CD4-positive, alpha-beta T cell treated with Interleukin-10 for 1 hour (primary cell): ENCODE measurements at places on chromosomes 4 and X.
A peak's percentile ranks its signal among the peaks of the same experiment; 100 is the strongest.

- no peak for DNase-seq
Measured at GRCh38 chrX:49844611-49845010, 15.5 kb downstream of the PAGE4 start.

DNA sequence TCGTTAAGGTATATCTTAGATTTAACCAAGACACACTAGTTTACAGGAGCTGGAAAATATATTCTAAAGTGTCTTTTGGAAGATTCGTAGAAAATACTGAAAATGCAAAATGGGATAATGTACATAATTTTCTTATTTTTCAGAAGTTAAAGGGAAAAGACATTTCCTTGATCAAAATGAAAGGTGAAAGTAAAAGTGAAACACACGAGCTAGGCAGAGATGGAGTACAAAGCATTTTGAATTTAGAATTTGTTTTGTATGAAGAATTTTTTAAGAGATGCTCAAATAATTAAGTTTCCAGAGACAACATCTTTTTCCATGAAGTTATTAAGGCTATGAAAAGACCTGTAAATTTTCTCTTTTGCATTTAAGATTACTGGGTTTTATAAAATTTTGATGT is 2192.6 kb upstream of the AGA start:
- no peak for DNase-seq

DNA sequence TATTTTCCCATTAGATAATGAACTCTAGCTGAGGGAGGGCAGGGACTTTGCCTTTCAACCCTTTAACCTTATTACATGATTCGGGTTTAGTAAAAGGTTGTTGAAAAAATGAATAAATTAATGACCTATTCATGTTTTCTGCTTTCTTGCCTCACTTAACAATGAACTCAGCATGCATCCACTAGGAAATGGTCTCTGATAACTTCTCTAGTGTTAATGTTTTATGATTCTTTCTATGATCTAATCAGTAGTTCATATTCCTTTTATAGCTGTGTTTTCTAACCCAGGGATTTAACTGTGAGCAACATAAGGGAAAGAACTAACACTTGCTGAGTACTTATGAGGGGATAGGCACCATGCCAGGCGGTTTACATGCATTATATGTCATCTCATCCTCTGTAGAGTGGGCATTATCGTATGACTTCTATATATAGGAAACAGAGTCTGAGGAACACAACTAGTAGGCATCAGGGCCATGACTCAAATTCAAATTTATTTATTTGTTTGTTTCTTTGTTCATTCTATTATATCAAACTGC is 236.7 kb upstream of the MAB21L2 start:
- no peak for DNase-seq

GRCh38 chr4:14269824-14270223 is 642.3 kb upstream of the BOD1L1 start:
- peak; percentile 11 for DNase-seq
